ENCODE measurements at places on chromosomes 12 and 14. TPM values are rescaled to one million over a fixed set of nuclear protein-coding genes. Genes with fewer than 3 reads are reported as not detected.

- no peaks in the 10 kb centered on the region for H3K27me3 ChIP-seq
- H3K27ac ChIP-seq, result no peak overlapping the region
- H3K4me3 ChIP-seq, result no peak overlapping the region
Measured at GRCh38 chr14:69317780-69318179, 57.8 kb downstream of the GALNT16 start.

Gene KRT78
- total RNA-seq, result not detected

Gene CLEC14A
- 9.2 TPM for total RNA-seq

- H3K4me3 ChIP-seq, result no peak overlapping the region
- DNase-seq, result no peak
- H3K4me1 ChIP-seq, result no peaks in the 10 kb centered on the region
- no peak overlapping the region for H3K27ac ChIP-seq
- H3K27me3 ChIP-seq, result no peaks in the 10 kb centered on the region
- no peaks in the 10 kb centered on the region for H3K36me3 ChIP-seq
Measured at GRCh38 chr12:2997989-2998670, 38.9 kb downstream of the TEAD4 start.

DNA sequence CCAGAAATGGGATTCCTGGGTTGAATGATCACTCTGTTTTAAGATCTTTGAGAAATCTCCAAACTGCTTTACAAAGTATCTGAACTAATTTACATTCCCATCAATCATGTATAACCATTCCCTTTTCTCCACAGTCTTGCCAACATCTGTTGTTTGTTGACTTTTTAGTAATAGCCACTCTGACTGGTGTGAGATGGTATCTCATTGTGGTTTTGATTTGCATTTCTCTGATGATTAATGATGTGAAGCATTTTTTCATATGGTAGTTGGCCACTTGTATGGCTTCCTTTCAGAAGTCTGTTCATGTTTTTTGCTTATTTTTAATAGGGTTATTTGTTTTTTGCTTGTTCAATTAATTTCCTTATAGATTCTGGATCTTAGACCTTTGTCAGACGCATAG, 211.8 kb upstream of the AVPR1A start:
- H3K4me3 ChIP-seq, result no peak overlapping the region
- no peaks in the 10 kb centered on the region for H3K27me3 ChIP-seq
- H3K27ac ChIP-seq, result no peak overlapping the region
- H3K4me1 ChIP-seq, result no peaks in the 10 kb centered on the region
- DNase-seq, result no peak

DNA sequence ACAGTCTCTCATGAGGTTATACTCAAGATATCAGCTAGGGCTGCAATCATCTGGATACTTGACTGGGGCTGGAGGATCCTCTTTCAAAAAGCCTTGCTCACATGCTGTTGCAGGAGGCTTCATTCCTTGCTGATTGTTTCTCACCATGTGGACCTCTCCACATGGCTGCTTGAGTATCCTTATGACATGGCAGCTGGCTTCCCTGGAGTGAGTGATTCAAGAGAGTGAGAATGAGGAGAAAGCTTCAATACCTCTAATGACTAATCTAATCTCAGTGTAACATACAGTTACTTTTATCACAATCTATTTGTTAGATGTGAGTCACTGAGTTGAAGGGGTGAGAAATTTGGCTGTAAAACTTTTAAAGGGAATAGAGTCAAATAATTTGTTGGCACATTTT, 14.4 kb upstream of the SDR39U1 start:
- no peak overlapping the region for H3K4me3 ChIP-seq
- H3K27ac ChIP-seq, result no peak overlapping the region

GRCh38 chr14:77104393-77104792, 6.3 kb downstream of the CIPC start:
- H3K4me3 ChIP-seq, result no peak overlapping the region
- no peak overlapping the region for H3K27ac ChIP-seq
- no peaks in the 10 kb centered on the region for H3K4me1 ChIP-seq
- no peak for DNase-seq
- H3K36me3 ChIP-seq, result no peaks in the 10 kb centered on the region

GRCh38 chr12:131221061-131221956, 267.6 kb downstream of the ADGRD1 start:
- no peaks in the 10 kb centered on the region for H3K27me3 ChIP-seq
- DNase-seq, result peak; percentile 46
- no peak overlapping the region for H3K27ac ChIP-seq

GRCh38 chr12:95083938-95084337, 10.5 kb upstream of the NR2C1 start:
- no peak overlapping the region for H3K27ac ChIP-seq
- no peak overlapping the region for H3K4me3 ChIP-seq
- H3K4me1 ChIP-seq, result no peaks in the 10 kb centered on the region
- DNase-seq, result no peak

All from right lobe of liver (tissue), 6 donors.